ENCODE measurements at places on chromosomes 4 and X. TPM values are rescaled to one million over a fixed set of nuclear protein-coding genes. Genes with fewer than 3 reads are reported as not detected.

The NSG1 gene
- total RNA-seq: 218 TPM

The ODAPH gene
- not detected for total RNA-seq

The SLC38A5 gene
- total RNA-seq: 26.5 TPM

The KIT gene
- total RNA-seq: 33.4 TPM

The MEPE gene
- total RNA-seq: 0.16 TPM

The ELF4 gene
- 0.31 TPM for total RNA-seq

The PPP4R3C gene
- not detected for total RNA-seq

The PNPLA4 gene
- 16.1 TPM for total RNA-seq

The CNGA1 gene
- total RNA-seq: not detected

The DKK2 gene
- total RNA-seq: 3.1 TPM

The PDZD4 gene
- 148 TPM for total RNA-seq

The CPE gene
- total RNA-seq: 347 TPM

Measured in occipital lobe (tissue), 3 donors.